ENCODE measurements at places on chromosomes 7 and 10. TPM values are rescaled to one million over a fixed set of nuclear protein-coding genes. Genes with fewer than 3 reads are reported as not detected.

DNA sequence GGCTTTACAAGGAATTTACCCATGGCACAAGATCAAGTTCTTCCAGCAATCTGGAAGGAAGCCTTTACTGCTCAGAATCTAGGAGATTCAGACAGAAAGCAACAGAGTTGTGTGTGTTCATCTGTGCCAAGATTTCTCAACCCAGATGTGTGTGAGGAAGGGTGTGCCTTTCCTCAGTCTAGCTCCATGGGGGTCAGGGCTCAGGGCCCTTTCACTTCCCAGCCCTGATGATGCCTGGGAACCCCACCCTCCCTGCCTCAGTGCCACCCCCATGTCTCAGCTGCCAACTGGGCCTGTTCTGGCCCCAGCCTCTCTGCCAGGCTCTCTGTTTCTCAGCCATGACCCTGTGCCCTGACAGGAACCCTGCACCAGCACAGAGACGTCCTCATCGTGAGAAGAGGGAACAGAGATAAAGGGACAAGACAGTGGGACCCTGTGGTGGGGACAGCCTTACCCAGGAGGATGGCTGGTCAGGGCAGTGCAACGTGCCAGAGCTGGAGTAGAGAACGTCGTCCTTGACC is 102.0 kb downstream of the VIPR2 start:
- DNase-seq, result peak; percentile 83

- DNase-seq, result no peak
These were observed 115.9 kb downstream of the GPR85 start for GRCh38 chr7:112970771-112971170.

Gene SAMD9L
- 8.6 TPM for total RNA-seq

GRCh38 chr10:36716291-36716690 is 409.1 kb upstream of the ANKRD30A start:
- DNase-seq, result no peak

Gene MUC3A
- total RNA-seq, result 0.49 TPM

Gene NRG3
- total RNA-seq, result not detected

DNA sequence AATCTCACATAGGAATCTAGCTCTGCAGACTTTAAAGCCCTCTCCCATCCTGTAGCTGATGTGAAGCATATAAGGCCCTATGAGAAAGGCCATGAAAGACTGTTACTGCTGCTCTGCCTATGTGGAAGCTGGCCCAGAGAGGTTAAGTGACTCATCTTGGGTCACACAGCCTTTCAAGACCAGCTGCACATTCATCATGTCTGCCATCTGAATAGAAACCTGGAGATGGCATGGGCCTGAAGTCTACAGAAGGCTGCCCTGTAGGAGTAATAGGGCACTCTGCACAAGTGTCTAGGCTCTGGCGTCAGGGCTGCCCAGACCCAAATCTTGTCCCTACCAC is 59.4 kb upstream of the COL13A1 start:
- DNase-seq, result no peak

- no peak for DNase-seq
These were observed 5.5 kb upstream of the LAMB4 start for GRCh38 chr7:108135446-108136190.

- DNase-seq, result peak; percentile 54
These were observed 12.5 kb downstream of the MMRN2 start for GRCh38 chr10:86944907-86945306.

GRCh38 chr10:66378117-66378876 is 547.5 kb upstream of the LRRTM3 start:
- DNase-seq, result no peak

Gene WEE2
- total RNA-seq, result not detected

GRCh38 chr10:12981570-12981969 is 19.9 kb downstream of the CCDC3 start:
- no peak for DNase-seq

Gene MEOX2
- 1.7 TPM for total RNA-seq

DNA sequence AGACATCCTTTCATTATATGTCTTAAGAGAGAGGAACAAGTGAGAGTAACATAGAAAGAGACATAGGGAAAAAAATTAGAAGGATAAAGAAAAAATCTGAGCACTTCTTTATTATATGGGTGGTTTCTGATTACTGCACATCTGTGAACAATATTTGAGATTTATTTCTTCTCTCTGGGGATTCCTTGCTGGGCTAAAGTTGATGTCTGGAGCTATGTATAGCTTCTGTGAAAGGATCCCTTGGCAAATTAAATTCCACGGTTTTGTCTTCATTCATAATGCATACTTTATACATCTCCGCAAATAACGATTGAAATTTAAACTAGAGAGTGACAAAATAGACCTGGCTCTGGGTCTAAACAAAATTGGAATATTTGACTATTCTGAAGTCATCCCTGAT is 232.2 kb upstream of the CTBP2 start:
- no peak for DNase-seq

Gene LIPJ
- not detected for total RNA-seq

GRCh38 chr7:132840199-132840598 is 241.7 kb downstream of the CHCHD3 start:
- no peak for DNase-seq

DNA sequence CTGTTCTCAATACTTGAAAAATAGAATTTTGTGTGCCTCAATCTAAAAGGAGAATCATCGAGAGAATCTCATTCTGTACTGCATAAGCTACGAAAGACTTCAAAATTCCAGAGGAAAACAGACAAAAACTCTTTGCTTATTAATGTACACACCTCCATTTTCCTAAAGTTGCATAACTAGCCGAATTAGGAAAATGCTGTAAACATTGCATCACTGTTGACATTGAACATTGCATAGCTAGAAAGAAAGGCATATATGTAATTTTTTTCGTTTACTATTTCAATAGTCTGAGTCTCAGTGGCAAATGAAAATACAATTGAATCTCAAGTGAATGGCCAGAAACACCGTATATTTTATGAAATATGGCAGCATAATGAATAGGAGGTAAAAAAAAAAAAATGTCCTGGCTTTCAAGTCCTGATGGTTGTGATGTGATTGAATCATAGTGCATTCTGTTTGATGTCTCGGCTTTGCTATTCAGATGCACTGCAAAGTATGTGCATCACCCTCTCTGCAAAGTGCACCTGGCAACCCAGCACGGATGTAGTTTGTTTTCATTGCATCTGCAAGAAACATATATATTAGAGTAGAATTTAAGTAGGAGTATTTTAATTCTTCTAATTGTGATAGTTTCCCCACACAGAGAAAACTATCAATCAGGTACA is 196.7 kb downstream of the VTI1A start:
- DNase-seq, result no peak

- no peak for DNase-seq
These were observed 93.4 kb upstream of the FGL2 start for GRCh38 chr7:77293046-77293445.

DNA sequence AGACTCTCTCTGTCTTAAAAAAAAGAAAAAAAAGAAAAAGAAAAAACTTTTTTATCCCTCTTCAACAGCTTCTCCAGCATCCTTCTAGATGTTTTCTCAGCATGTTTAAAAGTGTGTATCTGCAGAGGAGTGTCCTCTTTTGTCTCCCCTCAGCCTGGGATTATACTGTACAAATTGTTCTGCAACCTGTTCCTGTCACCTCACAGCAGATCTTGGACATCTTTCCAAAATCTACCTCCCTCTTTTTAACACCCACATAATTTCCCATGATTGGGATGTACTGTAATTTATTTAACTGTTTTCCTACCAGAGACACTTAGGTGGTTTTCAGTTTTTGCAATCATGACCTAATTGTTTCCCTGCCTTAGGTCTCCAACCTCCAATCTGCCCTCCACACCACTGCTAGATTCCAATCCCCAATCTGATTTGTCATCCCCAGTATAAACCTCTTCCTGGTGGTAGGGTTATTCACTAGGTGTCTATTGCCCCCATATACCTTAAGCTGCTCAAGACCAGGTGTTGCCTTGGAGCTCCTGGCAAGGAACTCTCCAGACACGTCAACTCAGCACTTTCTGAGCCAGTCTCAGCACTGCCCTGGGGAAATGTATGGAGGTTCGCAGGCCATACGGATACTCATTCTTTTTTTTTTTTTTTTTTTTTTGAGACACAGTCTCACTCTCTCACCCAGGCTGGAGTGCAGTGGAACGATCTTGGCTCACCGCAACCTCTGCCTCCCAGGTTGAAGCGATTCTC is 17.6 kb upstream of the DDIT4 start:
- no peak for DNase-seq

DNA sequence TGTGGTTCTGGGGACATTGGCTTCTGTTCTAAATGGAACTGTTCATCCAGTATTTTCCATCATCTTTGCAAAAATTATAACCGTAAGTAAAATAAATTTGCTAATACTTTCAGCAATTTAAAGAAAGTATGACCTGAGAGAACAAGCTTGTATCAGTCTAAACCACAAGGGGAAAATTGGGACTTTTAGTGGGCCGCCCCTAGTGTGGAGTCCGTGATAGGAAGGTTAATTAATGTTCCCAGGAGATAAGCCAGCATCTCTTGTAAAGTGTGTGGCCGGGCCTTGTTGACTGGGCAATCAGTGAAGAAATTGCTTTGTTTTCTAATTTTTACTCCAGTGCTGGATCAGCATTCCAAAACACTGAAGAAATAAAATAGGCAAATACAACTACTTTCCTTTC is 83.0 kb downstream of the ABCB5 start:
- DNase-seq, result no peak

GRCh38 chr7:51367614-51367968 is 51.0 kb upstream of the COBL start:
- no peak for DNase-seq

DNA sequence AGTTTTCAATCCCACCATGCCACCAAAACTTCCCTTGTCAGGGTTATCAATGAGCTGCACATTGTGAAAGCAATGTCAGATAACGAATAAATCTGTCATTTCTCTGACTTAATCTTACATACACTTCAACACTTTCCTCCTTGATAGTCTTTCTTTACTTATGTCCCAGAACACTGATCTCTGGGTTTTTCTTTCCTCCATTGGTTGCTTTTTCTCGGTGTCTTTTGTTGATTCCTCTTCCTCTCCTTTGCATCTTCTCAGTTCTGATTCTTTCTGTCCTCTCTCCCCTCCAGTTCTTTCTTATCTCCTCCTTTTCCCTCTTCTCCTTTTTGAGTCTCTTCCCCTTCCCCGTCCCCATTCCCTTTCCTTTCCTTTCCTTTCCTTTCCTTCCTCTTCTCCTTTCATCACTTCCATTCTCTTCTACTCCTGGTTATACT is 16.6 kb downstream of the DNAJB9 start:
- no peak for DNase-seq

DNA sequence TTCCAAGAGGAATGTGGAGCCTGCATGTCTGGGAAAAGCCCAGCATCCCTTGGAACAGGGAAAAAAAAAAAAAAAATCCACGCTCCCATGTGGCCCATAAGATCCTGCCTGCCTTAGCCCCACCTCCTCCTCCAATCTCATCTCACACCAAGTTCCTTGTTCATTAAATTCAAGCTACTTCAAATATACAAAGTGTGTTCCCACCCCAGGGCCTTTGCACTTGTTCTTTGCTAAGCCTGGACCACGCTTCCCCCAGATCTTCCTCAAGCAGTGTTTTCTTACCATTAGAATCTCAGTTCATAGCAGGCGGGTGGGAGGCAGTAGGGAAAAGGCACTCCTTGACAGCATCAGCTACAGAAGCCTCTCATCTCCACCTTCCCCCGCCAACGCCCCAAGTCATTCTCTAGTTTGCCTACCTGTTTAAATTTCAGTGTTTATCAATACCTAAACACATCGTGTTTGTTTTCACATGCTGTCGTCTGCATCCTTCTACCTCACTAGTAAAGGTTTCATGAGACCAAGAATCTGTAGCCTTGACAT is 262.8 kb downstream of the FGFR2 start:
- DNase-seq, result no peak

- no peak for DNase-seq
These were observed 37.9 kb upstream of the ADD3 start for GRCh38 chr10:109969760-109970346.

Gene SRRM3
- 9.8 TPM for total RNA-seq

All from vagina (tissue), 2 donors.